ENCODE measurements at places on chromosomes 4 and X.

DNA sequence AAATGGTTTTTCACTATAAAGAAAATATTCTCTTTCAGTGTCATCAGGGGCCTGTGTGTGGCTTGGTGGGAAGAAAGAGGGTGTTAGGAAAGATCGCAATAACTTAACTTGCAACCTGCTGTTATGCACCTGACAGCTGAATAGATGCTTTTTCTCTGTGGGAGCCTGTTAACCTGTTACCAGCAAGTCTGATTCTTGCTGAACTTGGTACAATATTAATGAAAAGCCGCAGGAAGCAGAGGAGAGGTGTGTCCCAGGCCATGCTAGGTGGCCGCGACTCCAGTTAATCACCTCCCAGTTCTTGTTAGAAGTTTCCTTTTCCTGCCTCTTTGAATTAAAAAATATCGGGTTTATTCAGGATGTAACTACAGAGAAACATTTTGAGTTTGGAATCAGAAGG lies 494.8 kb upstream of the AGA start:
- DNase-seq, result no peak

DNA sequence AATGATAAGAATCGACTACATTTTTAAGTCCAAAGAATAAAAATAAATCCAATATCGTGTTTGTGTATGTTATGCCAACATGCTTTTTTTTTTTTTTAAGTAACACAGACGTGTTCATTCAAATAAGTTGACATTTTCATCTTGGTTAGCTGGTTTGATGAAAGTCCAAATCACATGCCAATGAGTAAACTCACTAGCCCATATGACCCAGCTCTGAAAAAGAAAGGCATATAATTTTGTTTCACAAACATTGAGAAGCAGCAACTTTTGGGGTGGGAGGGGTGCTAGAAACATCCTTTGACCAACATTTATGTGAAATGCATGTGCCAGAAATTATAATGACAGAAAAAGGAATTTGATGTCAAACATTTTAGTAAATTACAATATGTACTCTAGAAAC lies 61.6 kb upstream of the SPP1 start:
- DNase-seq, result no peak

DNA sequence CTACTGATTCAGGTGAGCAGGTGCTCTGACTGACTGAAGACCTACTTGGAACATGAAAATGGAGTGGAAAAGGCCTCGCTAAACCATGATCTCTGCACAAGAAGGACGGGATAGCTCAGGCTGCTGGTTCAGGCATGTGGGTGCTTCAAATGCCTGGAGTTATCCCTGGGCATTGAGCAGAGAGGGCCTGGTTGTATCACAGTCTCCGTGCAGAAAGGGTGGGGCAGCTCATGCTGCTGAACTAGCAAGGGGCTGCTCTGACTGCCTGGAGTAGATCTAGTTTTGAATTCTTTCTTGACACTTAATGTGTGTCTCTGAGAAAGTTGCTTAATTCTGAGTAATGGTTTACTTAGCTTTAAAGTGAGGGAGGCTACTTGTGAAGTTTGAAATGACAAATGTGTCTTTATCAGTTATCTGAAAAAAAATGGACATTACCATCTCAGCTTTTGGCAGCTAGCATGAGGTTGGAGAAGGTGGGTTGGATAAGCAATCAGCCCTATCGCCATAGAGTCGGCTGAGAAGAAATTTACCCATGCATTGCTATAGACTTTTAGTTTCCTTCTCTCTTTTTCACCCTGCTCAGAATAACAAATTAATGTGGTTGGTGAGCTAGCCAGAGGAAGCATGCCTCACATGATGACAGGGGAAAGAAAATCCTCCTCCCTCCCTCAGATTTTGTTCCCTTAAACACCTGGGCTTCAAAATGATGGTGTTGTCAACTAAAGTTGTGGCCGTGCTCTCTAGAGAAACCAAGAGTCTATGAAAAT lies 832.4 kb downstream of the STIM2 start:
- no peak for DNase-seq

DNA sequence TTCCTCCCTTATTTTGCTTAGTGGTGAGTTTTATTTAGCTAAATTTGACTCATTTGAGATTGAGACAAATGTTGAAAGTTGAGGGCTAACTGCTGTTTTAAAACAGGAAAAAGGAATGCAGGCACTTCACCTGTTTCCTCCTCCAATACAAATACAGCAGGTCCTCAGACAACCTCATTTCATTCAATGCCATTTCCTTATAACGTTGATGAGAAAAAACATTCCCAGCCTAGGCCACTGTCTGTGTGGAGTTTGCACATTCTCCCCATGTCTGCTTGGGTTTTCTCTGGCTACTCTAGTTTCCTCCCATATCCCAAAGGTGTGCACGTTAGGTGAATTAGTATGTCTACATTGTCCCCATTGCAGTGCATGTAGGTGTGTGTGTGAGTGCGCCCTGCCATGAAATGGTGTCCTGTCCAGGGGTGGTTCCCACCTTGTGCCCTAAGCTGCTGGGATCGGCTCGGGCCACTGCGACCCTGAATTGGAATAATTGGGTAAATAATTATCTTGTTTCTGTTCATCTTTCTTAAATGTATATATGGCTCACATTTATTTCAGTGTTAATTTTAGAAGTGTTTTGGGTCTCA lies 21.9 kb downstream of the SMAD1 start:
- no peak for DNase-seq

GRCh38 chr4:6781561-6781960 lies 966 bp upstream of the KIAA0232 start:
- no peak for DNase-seq

DNA sequence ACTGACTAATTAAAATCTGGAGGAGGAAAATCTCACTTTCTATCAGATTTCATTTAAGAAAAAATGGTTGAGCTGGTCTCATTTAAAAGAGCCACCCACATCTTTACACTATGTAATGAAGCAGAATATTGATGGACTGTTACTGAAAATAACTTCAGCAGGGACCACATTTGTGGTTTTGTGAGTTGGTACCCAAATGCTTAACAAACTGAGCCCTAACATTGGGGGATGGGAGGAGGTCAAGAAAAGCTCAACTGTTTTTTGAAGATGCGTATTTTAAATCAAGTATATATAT lies 30.1 kb downstream of the HOPX start:
- DNase-seq, result no peak

- no peak for DNase-seq
These were observed 179.6 kb downstream of the GASK1B start for GRCh38 chr4:157992948-157993839.
